ENCODE measurements at places on chromosomes 6 and 20. TPM values are rescaled to one million over a fixed set of nuclear protein-coding genes. Genes with fewer than 3 reads are reported as not detected.

Gene ULBP3
- total RNA-seq: 3.8 TPM

Gene COL9A3
- total RNA-seq: 1.1 TPM

Gene MYMX
- total RNA-seq: 0.52 TPM

Gene GTF2H4
- total RNA-seq: 44.6 TPM

Gene TINAG
- total RNA-seq: not detected

GRCh38 chr6:138695193-138695592, 78.4 kb upstream of the CCDC28A start:
- DNase-seq: no peak
- H3K4me3 ChIP-seq: no peak overlapping the region
- H3K27ac ChIP-seq: no peak overlapping the region

DNA sequence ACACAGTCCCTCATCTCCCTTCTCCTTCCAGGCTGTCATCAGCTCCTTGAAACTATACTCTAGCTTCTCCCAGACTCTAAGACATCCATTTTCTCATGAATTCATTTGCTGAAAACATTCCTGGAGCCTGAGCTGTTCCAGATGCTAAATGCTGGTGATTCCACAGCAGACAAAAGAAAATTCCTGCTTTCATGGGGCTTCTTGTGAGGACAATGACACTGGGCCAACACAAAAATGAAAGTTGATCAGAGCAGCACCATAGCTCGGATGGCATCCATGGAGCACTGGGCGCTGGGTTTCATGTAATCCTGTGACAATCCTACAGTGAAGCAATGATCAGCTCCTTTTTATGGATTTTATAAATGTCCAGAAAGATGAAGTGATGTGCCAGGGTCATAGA, 47.4 kb upstream of the STX16 start:
- no peak for DNase-seq
- no peak overlapping the region for H3K27ac ChIP-seq
- no peaks in the 10 kb centered on the region for H3K4me1 ChIP-seq

- peaks cover 7% of the 10 kb centered on the region for H3K27me3 ChIP-seq
- H3K27ac ChIP-seq: no peak overlapping the region
- H3K4me1 ChIP-seq: no peaks in the 10 kb centered on the region
Observed at GRCh38 chr20:24499472-24499871, 30.0 kb downstream of the SYNDIG1 start.

GRCh38 chr20:43923322-43923721, 8.7 kb downstream of the TOX2 start:
- no peak overlapping the region for H3K27ac ChIP-seq
- peak; percentile 38 for DNase-seq
- no peaks in the 10 kb centered on the region for H3K36me3 ChIP-seq
- peaks cover 11% of the 10 kb centered on the region for H3K4me1 ChIP-seq
- H3K27me3 ChIP-seq: peaks cover 4% of the 10 kb centered on the region
- H3K4me3 ChIP-seq: no peak overlapping the region

DNA sequence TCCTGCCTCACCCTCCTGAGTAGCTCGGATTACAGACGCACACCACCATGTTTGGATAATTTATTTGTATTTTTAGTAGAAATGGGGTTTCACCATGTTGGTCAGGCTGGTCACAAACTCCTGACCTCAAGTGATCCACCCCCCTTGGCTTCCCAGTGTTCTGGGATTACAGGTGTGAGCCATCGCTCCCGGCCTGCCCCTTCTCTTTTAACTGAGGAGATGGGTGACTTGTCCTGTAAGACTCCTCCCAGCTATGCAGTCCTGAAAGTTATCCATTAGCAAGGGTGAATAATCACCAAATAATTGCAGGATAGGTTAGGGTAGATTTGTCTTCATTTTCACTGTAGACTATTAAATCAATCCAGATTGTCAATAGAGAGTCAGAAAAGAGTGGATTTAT, 40.5 kb upstream of the JARID2 start:
- DNase-seq: no peak
- H3K4me3 ChIP-seq: no peak overlapping the region
- no peaks in the 10 kb centered on the region for H3K36me3 ChIP-seq
- H3K27ac ChIP-seq: no peak overlapping the region
- no peaks in the 10 kb centered on the region for H3K4me1 ChIP-seq

DNA sequence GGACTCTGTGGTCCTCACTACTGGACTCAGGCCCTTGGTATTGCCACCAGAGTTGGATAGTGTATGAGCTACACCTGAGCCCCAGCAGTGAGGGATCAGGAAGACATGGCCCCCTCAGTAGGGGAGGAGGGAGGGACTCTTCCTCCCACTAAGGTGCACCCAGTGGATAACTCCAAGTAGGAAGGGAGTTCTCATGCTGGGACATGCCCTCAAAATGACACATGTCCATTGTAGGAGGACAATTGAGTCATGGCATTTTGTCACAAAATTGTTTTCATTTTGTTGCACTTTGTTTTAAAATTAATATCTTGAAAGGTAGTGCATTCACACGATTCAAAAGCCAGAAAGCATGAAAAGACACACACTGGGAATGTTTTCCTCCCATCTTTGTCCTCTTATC, 127.2 kb downstream of the FOXO3 start:
- peaks cover 41% of the 10 kb centered on the region for H3K4me1 ChIP-seq
- H3K27ac ChIP-seq: no peak overlapping the region
- H3K27me3 ChIP-seq: no peaks in the 10 kb centered on the region
- H3K36me3 ChIP-seq: peaks cover 15% of the 10 kb centered on the region
- no peak overlapping the region for H3K4me3 ChIP-seq

DNA sequence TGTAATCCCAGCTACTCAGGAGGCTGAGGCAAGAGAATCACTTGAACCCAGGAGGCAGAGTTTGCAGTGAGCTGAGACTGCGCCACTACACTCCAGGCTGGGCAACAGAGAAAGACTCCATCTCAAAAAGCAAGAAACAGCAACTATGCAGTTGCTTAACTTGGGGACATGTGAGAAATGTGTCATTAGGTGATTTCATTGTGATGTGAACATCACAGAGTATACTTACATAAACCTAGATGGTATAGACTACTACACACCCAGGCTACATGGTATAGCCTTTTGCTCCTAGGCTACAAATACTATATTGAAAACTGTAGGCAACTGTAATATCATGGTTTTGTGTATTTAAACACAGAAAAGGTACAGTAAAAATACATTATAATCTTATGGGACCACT, 3.3 kb upstream of the COQ3 start:
- peaks cover 49% of the 10 kb centered on the region for H3K36me3 ChIP-seq
- no peak overlapping the region for H3K27ac ChIP-seq

DNA sequence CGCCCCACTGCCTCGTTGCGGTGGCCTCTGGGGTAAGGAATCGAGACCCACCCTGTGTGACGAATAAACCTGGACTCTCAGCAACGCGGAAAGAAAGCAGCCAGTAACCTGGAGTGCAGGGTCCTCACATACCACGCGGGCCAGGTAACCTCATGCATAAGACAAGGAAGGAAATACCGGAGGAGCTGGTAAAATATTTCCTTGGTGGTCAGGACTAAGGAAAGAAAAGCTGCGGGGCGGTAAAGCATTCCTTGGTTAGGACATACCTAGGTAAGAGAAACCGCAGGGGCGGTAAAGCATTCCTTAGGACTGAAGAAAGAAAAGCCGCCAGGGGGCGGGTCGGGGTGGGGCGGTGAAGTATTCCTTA, 80.7 kb downstream of the SYTL3 start:
- no peaks in the 10 kb centered on the region for H3K27me3 ChIP-seq
- no peak overlapping the region for H3K4me3 ChIP-seq
- H3K4me1 ChIP-seq: no peaks in the 10 kb centered on the region
- H3K36me3 ChIP-seq: no peaks in the 10 kb centered on the region
- no peak overlapping the region for H3K27ac ChIP-seq

DNA sequence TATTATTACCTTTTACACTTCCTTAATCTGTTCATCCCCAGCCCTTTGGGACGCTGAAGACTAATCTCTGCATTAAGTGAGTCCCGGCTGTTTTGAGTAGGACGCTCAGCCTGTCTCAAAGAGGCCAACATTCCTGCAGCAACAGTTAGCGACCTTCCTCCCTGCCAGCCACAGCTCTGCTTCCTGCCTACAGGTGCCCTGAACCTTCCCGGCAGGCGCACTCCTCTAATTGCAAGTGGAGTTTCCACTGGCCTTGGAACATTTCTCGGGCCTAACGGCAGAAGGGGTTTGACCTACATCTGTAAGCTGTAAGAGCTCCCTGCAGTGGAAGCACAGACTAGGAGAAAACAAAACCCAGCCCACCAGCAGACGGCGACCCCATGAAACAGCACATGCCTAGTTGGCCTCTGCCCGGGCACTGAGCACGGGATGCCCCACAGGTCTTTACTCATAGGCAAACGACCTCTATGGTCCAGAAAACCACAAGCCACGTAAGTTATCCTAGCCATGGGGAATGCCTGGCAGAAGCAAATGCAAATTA, 137.9 kb downstream of the DTNBP1 start:
- DNase-seq: peak; percentile 36
- H3K4me3 ChIP-seq: no peak overlapping the region
- no peaks in the 10 kb centered on the region for H3K27me3 ChIP-seq
- peaks cover 54% of the 10 kb centered on the region for H3K36me3 ChIP-seq
- H3K4me1 ChIP-seq: no peaks in the 10 kb centered on the region

DNA sequence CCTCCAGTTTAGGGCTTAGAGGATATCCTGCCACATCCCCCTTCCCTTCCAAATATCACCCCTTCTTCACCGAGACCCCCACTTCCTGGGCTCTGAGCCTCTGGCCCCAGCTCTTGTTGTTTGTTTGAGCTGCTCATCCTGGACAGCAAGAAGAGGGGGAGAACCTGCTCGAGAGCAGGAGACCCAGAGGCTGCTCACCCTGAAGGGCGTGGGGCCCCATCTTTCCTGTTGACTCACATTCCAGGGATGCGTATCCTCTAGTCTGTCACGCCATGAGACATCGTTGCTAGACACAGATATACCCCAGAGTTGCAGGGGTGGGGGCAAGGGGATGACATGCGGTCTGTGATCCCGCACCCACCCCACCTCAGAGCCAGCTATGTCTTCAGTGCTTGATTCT, 5.7 kb upstream of the TNXB start:
- peaks cover 51% of the 10 kb centered on the region for H3K4me1 ChIP-seq
- H3K27ac ChIP-seq: peak overlapping the region; percentile 77
- DNase-seq: no peak
- H3K36me3 ChIP-seq: peaks cover 38% of the 10 kb centered on the region
- no peak overlapping the region for H3K4me3 ChIP-seq

DNA sequence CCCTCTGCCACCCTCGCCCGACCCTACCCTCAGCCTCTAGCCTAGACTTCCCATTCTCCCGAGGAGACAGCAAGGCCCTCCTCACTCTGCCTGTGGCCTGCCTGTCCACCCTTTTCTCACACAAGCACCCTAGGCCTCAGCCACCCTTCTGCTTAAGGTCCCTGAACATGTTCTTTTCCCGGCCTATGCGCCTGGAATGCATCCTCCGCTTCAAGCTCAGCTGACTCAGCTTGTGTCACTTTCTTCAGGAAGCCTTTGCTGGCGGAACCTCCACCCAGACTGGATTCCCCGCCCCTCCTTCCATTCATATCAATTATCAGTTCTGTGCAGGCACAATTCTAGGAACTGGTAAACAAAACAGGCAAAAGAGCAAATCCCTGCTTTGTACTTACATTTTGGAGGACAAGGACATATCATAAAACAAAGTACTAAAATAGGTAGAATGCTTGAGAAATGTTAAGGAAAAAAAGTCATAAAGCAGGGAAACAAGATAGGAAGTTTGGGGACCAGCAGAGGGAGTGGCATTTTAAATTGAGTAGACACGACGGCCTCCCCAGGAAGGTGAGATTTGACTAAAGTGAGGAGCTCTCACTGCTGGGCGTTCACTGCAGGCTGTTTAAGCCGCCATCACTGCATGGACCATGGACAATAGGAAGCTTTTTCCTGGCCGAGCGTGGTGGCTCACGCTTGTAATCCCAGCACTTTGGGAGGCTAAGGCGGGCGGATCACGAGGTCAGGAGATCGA, 17.9 kb upstream of the SNHG17 start:
- no peak overlapping the region for H3K4me3 ChIP-seq
- H3K27me3 ChIP-seq: no peaks in the 10 kb centered on the region
- H3K27ac ChIP-seq: peak overlapping the region; percentile 51
- no peak for DNase-seq

- no peak overlapping the region for H3K4me3 ChIP-seq
- DNase-seq: no peak
- no peaks in the 10 kb centered on the region for H3K27me3 ChIP-seq
- no peaks in the 10 kb centered on the region for H3K36me3 ChIP-seq
- H3K27ac ChIP-seq: no peak overlapping the region
Observed at GRCh38 chr6:21185861-21186478, 407.6 kb upstream of the SOX4 start.

DNA sequence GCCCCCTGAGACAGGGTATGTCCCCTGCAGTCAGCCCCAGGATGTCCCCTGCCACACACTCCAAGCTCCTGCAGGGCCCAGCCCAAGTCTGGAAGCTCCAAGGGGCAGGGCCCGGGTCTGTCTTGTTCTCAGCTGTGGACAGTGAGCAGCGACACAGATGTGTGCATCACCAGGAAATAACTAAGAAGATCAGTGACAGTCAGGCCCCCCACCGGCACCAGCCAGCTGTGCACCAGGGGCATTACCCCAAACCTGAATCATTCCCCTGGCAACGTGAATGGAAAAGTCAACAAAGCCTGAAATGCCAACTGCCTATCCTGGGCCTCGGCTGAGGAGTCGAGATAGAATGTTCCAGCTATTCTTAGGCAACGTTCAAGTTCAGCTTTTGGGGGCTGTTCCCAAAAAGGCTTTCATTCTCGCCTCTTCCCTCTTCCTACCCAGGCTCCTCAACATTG, 105.0 kb downstream of the PREX1 start:
- H3K4me3 ChIP-seq: no peak overlapping the region
- no peaks in the 10 kb centered on the region for H3K27me3 ChIP-seq
- H3K27ac ChIP-seq: peak overlapping the region; percentile 82
- peaks cover 8% of the 10 kb centered on the region for H3K36me3 ChIP-seq

GRCh38 chr20:48098099-48098498, 312.8 kb upstream of the SULF2 start:
- H3K27ac ChIP-seq: no peak overlapping the region
- peak; percentile 37 for DNase-seq
- H3K4me1 ChIP-seq: no peaks in the 10 kb centered on the region
- H3K27me3 ChIP-seq: peaks cover 4% of the 10 kb centered on the region
- no peak overlapping the region for H3K4me3 ChIP-seq

DNA sequence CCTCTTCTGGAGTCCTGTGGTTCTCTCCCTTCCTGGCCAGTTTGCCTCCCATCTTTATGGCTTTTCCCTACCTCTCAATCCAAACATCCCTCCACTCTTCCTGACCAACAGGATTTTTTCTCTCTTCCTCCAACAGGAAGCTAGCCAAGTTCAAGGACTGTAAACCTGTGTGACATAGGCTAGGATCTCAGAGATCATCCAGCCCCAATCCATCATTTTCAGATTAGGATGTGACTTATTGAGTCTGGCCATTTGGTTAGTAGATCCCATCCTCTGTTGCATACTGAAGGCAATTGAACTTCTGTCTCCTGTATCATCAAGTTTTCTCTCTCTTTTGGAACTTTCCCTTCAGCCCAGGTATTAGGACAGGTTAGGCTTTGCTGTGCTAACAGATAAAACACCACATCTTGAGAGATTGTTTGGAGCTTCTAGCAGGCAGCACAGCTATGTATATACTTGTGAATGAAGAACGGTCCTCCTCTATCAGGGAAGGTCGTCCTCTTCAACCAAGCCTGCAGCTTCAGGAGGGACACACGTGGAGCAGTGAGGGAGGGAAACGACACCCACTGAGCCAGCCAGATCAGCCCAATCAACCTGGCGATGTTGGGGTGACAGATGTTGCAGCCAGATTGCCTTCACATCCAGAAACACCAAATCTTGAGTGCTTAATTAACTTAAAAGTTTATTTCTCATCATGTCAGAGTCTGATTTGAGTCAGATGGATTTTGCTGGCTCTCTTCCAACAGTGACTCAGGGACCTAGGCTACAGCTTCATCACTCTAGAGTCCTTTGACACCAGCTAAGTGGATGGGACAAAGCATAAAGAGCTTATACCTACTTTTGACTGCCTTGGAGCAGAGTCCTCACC, 106.8 kb downstream of the GJA10 start:
- H3K36me3 ChIP-seq: no peaks in the 10 kb centered on the region
- H3K27ac ChIP-seq: no peak overlapping the region
- no peaks in the 10 kb centered on the region for H3K27me3 ChIP-seq
